Endothelial cell of umbilical vein (primary cell): ENCODE measurements at places on chromosomes 3 and 15.

- no peak for DNase-seq
Observed at GRCh38 chr3:194555175-194556062, 68.6 kb upstream of the ATP13A3 start.

DNA sequence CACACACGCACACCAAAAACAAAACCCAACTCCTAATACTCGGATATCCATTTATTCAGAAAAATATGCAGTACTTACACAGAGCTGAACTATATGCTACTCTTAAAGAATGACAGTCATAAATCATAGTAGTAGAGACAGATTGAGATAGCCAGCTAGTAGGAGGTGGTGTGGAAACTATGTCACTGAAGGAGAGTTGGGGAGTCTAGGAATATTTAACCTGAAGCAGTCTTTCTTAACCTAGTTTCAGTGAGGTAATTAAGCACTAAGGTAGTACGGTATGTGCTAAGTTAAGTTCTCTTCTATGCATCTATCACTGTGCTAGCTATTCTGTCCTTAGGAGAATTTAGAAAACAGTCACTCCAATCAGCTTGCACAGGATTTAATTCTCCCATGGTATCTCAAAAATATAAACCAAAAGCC lies 54.2 kb downstream of the ANKRD28 start:
- DNase-seq = no peak

DNA sequence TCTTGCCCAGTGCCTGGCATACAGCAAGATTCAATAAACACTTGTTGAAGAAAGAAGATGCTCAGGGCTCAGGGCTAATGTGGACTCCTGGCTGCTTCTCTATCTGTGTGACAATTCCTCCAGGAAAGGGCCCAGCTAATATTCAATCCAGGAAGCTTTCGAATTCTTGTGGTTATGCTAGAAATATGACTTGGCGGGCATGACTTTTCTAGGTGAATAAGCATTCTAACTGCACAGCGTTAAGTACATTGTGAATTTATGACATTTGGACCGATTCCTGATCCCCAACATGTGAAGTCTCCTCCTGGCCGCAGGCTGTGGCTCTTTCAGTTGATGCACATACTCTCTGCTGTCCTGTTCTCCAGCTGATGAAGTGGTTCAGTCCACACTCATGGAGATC lies 117.0 kb downstream of the IMPG2 start:
- no peak for DNase-seq

DNA sequence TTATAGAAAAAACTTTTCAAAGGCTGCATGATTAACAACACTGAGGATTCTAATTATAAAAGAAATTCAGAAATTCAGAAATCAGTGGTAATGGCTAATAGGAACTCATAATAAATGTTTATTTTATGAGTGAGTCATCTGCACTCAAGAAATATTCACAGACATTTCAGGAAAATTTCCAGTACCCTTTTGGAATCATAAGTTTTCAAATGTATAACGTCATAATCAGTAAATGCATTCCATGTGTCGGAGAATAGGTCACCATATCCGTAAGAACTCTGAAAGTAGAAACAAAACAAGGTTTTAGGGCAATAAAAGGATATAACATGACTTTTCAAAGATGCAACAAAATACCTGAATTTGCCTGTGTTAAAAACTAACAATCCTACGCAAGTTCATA lies 24.7 kb downstream of the EOGT start:
- DNase-seq = peak; percentile 22

DNA sequence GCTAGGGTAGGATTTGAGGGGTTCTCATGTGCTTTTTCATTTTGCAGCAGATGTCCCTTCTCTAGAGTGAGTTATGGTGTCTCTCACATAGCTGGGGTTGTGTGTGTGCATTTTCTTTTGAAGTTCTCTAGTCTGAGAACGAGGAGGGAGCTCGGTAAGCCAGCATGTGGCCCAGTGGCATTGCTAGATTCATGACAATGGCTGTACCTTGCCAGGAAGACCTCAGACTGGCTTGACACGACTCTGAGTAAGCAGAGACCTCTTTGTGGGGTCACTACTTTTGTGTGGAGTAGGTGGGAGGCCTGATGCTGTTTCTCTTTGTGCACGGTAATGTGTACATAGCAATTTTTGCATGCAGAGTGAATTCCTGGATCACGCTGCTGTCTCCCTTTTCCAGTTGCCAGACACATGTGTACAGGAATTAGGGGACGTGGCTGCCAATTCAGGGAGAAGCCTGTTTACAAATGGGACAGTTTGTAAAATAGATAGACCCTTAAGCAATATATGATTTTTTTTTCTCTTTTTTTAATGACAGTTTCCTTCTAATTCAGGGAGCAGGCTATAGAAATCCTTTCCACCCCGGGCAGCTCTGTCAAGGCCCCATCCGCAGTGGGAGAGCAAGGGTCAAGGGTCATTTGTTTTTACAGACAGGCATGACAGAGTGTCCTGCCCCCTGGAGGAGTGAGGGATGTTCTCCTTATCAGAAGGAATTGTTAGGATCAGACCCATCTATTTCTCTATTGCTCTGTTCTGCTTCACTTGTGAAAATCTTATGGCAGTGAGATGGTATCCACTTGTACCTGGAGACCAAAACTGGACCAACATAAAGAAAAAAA lies 4.6 kb downstream of the CACNA1D start:
- no peak for DNase-seq

- DNase-seq = peak; percentile 31
Observed at GRCh38 chr3:71388535-71389120, 194.9 kb downstream of the FOXP1 start.

- peak; percentile 87 for DNase-seq
Observed at GRCh38 chr15:43777267-43777914, 625 bp upstream of the ELL3 start.

DNA sequence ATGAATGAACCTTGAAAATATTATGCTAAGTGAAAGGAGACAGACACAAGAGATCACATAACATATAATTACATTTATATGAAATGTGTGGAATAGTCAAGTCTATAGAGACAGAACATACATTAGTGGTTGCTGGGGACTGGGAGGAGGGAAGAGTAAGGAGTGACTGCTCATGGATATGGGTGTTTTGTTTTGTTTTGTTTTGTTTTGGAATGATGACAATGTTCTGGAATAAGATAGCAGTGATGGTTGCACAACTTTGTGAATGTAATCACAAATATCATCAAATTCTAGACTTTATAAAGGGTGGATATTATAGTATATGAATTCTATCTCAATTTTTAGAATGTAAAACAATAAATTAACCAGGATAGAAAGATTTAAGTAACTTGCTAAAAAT lies 57.4 kb upstream of the PHLDB2 start:
- no peak for DNase-seq

DNA sequence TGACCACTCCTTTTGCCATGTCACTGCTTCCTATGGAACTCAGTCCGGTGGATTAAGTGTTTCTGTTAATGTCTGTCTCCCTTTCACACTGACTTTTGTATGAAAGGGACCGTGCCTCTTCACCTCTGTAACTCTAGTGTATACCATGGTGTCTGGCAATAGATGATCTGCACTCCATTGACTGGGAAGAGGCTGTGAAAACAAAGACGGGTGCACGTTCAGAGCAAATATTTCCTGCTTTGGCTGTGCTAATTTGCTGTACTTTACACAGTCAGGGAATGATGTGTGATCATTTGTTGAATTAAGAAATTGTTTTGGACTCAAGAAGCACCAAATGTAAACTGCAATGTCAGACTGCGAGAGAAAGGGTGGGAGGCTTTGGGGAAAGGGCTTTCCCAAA lies 315.2 kb downstream of the RORA start:
- DNase-seq = peak; percentile 81

DNA sequence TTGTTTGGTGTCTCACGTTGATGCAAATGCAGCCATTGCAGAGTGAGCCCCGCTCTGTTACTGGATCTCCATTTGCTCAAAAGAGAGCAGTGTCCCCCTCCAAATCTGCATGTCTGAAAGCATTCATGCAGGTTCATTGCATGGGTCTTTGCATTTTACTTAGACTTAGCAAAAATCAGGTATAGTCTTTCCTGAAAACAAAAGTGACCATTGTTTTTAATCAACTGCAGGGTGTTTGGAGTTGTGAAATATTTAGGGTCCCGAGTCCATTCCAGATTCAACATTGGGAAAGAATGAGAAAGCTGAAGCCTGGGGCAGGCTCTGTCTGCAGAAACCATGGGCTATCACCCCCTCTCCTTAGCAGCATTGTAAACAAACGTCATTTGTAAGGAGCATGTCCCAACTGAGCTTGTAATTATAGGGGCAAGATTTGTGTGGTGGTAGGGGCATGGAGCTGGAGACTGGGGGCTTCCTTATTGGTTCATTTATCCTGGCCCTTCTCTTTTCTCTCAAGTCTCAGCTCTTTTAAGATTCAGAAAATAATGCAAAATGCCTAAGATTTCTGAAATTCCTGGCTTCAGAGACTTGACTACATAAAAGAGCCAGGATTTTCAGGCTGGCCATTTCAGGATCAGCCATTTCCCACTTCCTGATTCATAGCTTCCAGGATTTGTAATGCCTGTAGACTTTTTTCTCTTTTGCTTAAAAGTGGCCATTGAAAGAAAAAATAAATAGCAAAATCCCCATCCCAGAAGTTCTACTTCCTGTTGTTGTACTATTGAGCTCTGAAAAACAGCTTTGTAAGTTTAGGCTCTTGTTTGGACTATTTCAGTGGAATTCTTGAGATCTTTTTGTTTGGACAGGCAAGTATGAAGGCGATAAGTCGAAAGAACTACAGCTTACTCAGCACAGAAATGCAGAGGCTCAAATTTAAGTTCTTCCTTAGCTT lies 23.0 kb downstream of the IGF1R start:
- DNase-seq = peak; percentile 89

- no peak for DNase-seq
Observed at GRCh38 chr3:190116551-190117067, 4.1 kb downstream of the P3H2 start.

DNA sequence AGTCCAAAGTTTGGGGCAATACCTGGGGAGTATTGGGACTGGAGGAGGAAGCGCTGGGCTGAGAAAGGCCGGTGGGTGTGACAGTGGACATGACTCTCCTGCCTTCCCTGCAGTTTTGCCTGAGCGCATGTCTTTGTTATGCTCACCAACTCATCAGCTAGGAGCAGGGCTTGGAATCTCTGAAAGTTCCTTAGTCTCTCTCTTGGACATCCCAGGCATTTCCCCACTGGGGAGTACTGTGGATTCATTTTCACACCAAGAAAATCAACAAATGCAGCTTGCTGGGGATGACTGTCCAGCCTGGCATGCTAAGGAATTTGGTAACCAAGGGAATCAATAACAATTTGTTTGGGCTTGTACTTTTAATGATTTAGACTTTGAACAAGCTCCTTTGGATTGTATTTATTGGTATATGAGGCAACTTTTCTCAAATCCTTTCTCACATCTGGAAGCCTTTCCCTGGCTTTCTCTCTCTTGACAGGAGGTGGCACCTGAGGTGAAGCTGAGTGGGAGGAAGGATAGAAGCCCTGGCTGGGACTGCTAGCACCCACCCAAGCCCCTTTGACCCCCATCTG lies 48.5 kb upstream of the CHST2 start:
- no peak for DNase-seq

DNA sequence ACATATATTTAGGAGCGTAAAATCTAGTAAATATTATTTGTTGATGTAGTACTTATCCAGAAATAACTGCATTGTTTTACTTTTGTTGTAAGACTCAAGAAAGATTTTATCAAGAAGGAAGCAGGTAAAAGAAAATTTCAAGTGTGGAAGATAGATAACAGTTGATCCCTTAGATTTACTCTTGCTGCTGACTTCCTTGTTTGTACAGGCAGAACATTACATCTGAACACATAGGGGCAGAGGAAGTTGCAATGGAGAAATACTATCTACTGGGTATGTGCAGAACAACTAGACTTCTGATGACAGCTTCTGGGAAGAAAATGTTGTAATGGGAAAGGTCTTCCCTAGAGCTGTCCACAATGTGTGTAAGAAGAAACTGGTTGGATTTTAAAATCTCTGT lies 350.6 kb downstream of the NLGN1 start:
- DNase-seq = peak; percentile 83

- no peak for DNase-seq
Observed at GRCh38 chr15:101617390-101617965, 34.7 kb downstream of the TM2D3 start.

GRCh38 chr3:65948841-65949573 lies 89.7 kb downstream of the MAGI1 start:
- DNase-seq = peak; percentile 90

- no peak for DNase-seq
Observed at GRCh38 chr3:77915336-77915735, 875.4 kb downstream of the ROBO2 start.

DNA sequence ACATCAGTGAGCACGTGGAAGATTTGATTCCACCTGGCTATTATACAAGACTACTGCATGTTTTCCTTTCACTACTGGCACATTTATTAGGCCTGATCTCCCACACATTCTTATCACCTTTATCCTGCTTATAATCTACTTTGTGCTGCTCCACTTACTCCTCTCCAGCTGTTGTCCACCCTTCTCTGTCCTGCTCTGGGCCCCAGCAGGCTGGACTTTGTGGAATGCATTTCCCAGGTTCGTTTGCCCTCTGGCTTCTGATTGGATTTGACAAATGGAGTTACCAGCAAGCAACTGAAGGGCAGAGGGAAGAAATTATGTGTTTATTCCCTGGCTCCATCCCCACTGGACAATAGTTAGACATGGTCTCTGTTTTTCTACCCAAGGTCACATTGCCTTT lies 75.5 kb downstream of the DCLK3 start:
- DNase-seq = no peak

DNA sequence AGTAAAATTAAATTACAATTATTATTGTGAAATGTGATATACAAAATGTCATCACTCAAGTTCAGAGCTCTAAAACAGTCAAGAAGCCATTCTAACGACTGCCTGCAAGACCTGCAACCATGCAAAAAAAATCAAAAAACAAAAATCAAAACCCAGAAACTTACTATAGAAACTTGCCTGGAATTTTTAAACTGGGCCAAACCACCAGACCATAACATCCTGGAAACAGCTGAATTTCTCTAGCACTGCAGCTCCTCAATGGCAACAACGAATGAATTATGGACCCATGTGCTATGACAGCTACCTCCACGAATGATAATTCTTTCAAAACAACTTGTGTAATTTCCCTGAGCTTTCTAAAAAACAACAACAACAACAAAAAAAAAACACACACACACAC lies 130.0 kb upstream of the KCNMB2 start:
- no peak for DNase-seq

GRCh38 chr3:39038165-39038564 lies 13.6 kb downstream of the SCN11A start:
- DNase-seq = no peak

- DNase-seq = no peak
Observed at GRCh38 chr3:53069422-53070068, 23.7 kb upstream of the SFMBT1 start.

GRCh38 chr3:17639257-17639656 lies 103.2 kb downstream of the TBC1D5 start:
- peak; percentile 52 for DNase-seq

- peak; percentile 60 for DNase-seq
Observed at GRCh38 chr3:121894301-121894990, at the start of gene SLC15A2. Gene SLC15A2 (plus strand): TSS chr3:121894401. CDS start chr3:121894477, 76 bp downstream.
